ENCODE measurements at places on chromosomes 6 and 20.

DNA sequence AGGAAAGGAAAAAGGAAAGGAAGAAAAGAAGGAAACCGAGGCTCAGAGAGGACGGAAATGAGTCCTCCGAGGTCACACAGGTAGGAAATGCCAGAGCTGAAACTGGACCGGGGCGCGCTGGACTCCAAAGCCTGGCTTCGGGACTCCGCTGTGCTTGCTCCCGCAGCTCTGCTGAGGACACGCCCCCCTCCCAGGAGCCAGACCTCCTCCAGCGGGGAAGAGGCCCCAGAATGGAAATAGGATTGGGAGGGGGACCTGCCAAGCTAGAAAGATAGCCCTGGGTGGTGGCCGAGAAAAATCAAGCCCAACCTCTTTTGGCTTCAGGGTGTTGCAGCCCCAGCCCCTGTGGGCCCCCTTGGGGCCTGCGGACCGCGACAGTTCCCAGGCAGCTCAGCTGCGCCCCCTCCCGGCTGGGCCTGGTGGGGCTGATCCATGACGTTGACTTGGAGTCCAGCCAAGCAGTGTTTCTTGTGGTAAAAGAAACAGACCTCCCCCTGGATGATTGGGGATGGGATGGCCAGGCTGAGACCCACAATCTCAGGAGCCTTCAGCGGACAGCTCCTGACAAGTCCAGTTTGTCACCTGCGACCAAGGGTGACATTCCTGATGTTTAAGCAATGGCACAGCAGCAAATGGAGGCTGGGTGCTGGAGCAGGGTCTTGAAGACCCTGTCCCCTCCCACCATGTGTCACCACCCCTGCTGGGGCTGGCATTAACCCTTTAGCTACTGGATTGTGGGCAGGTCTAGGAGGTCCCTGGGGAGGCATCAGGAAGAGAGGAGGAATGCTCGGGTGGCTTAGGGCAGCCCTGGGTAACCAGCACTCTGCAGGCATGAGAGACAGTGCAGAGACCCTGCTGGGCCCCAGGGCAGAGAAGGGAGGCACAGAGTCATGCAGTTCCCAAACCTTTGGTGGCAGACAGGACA is 55.4 kb downstream of the RIPOR3 start:
- DNase-seq = no peak

DNA sequence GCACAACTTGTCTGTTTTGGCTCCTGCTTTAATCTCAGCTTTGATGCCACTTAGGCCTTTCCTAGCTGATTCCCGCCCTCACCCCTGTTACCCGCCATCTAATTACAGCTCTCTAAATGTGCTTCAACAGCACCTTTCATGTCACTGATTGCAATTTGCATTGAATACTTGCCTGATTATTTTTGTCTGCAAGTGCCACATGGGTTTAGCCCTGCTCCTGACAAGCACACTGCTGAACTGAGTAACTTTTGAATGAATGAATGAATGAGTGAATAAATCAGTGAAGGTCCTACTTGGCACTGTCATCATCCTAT is 591 bp upstream of the DCBLD1 start:
- DNase-seq = no peak

GRCh38 chr6:14240411-14241166 is 123.0 kb downstream of the CD83 start:
- DNase-seq = no peak

GRCh38 chr6:129215916-129216520 is 333.1 kb downstream of the LAMA2 start:
- no peak for DNase-seq

- DNase-seq = no peak
These were observed 441.2 kb upstream of the DEFB115 start for GRCh38 chr20:30816182-30816645.

GRCh38 chr20:21796059-21796458 is 90.6 kb downstream of the PAX1 start:
- no peak for DNase-seq

DNA sequence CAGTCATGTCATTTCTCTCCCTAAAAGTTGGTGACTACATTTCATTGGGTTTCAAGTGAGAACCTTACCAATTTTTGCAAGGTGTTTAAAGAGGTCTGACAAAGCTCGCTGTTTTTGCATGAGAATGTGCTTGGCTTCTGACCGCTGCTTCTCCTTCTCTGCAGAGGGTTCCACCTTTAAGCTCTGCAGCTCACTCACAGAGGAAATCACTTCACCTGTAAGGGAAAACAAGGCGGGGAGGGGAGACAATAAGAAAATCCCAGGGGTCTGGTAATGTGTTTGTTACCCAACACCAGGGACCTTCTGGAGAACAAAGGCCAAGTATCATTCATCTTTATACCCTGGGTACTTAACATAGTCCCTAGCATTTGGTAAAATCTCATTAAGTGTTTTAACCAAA is 40.0 kb upstream of the LYRM2 start:
- no peak for DNase-seq

DNA sequence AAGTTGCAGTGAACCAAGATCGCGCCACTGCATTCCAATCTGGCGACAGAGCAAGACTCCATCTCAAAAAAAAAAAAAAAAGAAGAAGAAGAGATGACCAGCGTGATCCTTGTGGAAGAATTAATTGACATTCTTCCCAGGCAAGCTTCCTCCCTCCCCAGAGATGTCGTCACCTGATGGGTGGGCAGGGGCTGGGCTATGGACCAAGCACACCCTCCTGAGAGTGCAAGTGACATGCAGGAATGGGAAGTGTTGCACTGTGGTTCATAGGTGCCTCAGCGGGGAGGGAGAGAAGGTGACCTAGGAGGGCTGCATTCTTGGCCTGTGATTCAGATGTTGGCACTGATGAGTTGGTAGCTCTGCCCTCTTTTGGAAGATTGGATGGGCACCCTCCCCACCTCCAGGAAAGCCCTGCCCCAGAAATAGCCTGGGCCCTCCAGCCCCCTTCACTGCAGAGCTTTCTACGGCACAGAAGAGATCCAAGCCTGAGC is 37.8 kb downstream of the TAF8 start:
- DNase-seq = no peak

GRCh38 chr6:116011520-116011919 is 49.2 kb downstream of the FRK start:
- no peak for DNase-seq

GRCh38 chr6:154140743-154141142 is 101.7 kb downstream of the OPRM1 start:
- DNase-seq = no peak

DNA sequence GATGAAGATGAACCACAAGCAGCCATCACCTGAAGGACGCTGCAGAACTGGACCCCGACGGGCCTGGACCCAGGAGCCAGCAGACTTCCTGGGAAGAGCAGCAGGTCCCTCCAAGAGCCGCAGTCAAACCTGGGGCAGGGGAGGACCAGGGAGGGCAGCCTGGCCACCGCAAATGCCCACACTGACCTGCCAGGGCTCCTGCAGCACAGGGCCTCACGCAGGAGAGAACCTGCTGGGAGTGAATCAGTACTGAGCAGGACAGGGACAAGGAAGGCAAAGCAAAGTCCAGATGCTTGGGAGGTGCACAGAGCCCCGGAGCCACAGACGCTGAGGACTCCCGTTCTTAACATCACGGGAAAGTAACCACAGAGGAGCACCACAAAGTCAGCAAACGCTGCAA is 75.2 kb downstream of the TAF4 start:
- DNase-seq = no peak

Measured in stimulated activated CD4-positive, alpha-beta T cell treated with anti-CD3 and anti-CD28 coated beads, TNF-alpha, amount 100 ng/mL, for 1 hour (primary cell).